ENCODE measurements at places on chromosomes 13 and 19.

GRCh38 chr13:44474122-44474910 lies 100.7 kb downstream of the SERP2 start:
- DNase-seq, result no peak

DNA sequence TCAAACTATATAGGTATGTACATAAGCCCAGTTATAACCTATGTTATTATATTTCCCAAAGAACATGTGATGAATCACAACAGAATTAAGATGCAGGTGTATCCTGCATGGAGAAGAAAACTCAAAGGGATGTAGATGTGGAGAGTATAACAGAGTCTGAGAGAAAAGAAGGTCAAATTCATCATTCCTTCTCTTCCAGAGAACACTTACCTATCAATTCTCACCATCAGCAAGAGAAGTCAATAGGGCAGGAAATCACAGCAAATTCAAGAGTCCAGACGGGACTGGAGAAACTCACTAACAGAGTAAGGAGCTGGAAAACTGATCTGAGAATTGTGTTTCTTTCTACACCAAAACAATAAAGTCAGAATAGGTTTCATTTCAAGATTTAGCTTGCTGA lies 28.4 kb downstream of the DIAPH3 start:
- no peak for DNase-seq

GRCh38 chr13:75329723-75330122 lies 152.2 kb downstream of the TBC1D4 start:
- no peak for DNase-seq

DNA sequence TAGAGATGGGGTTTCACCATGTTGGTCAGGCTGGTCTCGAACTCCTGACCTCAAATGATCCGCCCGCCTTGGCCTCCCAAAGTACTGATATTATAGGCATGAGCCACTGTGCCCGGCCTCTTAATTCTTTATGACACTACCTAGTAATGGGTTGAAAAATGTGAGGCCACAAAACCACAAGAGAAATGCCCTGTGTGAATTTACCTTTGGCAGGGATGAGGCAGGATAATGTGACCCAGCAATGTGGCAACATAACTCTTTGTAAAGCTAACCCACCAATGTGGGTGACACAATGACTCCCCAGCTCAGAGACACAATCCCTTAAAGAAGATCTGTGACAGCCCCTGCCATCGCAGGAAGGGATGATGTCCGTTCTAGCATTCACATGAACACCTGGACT lies 533.1 kb downstream of the KLF5 start:
- no peak for DNase-seq

GRCh38 chr13:19159181-19159580 lies 22.4 kb downstream of the TUBA3C start:
- DNase-seq, result no peak

DNA sequence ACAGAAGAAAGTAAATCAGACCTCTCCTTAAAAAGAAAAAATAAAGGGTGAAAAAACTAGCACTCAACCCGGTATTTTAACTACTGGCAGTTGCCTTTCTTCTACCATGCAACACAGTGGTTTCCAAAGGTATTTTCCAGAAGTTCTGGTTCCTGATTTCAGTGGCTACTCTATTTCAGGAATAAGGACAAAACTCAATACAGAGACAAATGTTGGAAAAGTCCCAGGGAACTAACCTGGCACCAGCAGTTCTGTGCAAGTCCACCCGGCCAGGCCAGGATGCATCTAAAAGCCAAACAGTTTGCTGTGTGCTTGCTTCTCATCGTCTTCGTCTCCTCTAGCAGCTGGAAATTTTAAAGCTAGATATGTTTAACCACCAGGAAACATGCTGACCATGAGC lies 52.5 kb downstream of the FOXO1 start:
- no peak for DNase-seq

- DNase-seq, result no peak
Observed at GRCh38 chr13:46389457-46390451, 2.7 kb upstream of the RUBCNL start.

DNA sequence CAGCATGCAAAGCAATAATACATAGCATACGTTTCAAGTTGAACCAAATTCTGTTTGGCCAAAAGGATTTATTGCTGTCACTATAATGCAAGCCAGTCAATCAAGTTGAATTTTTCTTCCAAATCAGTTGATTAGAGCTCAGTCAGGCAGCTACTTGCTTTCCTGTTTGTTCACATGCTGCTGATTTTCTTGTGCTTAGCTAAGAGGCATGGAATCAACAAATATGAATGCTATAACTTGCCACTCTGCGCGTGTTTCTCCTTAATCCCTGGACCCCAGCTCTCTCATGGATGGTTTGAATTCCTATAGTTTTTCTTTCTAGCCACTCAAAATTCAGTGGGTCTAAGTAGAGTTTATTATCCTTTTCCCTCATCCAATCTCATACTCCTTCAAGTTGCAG lies 311.3 kb downstream of the KLF5 start:
- no peak for DNase-seq

- DNase-seq, result no peak
Observed at GRCh38 chr19:43553656-43554055, 20.7 kb downstream of the ZNF575 start.

DNA sequence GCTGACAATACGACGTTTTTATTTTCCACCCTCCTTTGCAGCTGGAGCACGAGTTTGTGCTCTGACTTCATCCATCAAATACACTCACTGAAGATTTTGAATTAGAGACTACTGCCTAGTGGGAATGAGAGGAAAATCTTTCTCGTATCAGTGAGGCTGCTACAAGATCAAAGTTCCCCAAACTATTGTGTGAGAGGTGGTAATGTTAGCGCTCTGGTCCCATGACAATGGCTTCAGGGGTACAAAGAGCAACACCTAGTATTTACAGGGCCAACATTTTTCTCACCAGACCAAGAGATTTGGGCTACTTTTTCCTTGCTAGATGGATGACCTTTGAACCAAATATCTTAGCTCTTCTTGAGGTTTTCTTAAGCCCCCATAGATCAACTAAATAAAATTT lies 30.3 kb upstream of the PDX1 start:
- DNase-seq, result no peak

DNA sequence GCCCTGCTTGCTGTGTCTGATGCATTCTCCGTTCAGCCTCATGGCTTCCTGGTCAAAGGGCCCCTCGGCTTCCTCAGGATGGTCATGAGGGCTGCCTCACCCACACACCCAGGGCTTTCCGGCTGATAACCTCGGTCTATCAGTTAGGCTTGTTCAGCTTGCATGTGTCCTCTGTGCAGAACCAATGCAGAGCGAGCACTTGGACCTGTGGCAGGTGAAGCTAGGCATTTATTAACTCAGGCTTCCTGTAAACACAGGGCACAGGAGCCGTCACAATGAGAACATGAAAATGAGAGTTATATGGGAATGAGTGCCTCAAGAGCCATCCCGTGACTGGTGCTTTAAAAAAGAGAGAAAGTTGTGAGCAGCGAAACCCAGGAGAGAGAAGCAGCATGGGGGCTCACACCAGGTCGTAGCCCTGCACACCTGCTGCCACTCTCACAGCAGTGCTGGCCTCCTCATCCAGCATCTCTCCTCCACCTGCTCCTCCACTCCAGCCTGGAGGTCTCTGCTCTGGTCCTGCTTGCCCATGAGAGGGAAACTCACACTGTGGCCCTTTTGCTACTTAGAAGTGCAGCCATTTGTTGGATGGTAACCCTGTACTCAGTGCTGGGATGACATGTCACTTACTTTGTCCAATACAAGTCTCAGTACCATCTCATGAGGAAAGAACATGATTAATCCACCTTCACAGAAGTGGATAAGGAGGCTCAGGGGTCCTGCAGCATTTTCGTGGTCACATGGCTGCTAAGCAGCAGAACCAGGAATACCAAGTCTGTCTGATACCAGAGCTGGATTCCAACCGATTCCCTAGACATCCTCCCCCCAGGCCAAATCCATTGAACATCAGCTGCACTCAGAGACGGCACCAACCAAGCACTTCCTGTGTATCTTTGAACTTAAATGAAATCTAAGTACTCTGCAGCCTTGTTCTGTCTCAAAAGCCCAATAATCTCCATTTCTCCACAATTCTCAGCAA lies 50.5 kb upstream of the IRS2 start:
- no peak for DNase-seq

DNA sequence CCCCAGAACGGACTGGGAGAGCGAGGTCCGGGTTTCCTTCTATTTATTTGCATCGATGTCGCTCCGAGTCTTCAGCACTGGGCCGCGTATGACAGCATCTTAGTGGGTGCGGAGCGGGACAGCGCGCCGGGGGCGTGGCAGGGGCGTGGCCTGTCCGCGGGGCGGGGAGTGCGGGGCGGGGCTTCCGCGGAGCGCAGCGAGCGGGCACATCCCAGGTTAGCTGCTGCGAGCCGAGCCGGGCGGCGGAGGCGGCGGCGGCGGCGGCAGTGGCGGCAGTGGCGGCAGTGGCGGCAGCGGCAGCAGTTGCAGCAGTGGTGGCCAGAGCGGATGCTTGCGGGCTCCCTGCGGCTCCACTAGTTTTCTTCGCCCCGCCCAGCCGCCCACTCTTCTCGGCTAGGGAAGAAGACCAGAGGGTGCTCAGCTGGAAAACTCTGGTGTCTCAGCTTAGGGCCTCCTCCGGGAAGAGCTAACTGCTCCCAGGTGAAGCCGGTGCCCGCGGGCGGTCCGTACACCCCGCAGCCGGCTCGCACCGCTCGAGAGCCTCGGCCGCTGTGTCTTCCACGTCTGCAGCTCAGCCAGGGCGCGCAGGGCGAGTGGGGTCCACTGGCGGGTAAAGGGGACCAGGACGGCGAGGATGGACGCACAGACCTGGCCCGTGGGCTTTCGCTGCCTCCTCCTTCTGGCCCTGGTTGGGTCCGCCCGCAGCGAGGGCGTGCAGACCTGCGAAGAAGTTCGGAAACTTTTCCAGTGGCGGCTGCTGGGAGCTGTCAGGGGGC lies at the start of gene GPC5:
GPC5 (plus strand) TSS at position 209 of the 776 bp plus-strand sequence.
- peak; percentile 79 for DNase-seq

- DNase-seq, result no peak
Observed at GRCh38 chr13:60716313-60716712, 319.3 kb downstream of the TDRD3 start.

GRCh38 chr19:35742121-35742724 lies at the start of gene IGFLR1:
TSS of gene IGFLR1 (minus strand) at chr19:35742452. CDS start at chr19:35741180, 1,272 bp downstream.
- DNase-seq, result no peak

- no peak for DNase-seq
Observed at GRCh38 chr19:1566392-1567115, 1.6 kb downstream of the MEX3D start.

GRCh38 chr19:41351339-41352245 lies 2.1 kb downstream of the TGFB1 start:
- DNase-seq, result peak; percentile 67

GRCh38 chr13:53123536-53123935 lies 94.9 kb downstream of the OLFM4 start:
- DNase-seq, result no peak

- peak; percentile 37 for DNase-seq
Observed at GRCh38 chr19:4267101-4267900, 11.8 kb upstream of the SHD start.

DNA sequence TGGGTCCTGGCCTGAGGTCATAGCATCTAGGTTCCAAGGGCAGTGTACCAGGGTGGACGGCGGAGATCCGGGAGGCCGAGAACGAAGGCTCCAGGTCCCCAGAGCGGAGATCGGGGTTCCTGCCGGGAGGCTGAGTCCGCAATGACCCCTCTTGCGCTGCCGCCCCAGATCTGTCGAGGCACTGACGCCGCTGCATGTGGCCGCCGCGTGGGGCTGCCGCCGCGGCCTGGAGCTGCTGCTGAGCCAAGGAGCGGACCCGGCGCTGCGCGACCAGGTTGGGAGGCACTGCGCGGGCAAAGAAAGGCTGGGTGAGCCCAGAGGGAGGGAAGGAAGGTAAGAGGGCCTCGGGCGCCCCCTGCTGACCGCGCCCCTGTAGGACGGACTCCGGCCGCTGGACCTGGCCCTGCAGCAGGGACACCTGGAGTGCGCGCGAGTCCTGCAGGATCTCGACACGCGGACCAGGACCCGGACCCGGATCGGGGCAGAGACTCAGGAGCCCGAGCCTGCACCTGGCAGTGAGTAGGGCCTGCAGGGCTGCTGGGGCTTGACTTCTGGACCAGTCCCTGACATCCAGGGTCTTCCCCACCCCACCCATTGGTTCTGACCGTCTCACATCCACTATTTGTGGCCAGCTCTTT lies 906 bp downstream of the ANKLE1 start:
- DNase-seq, result peak; percentile 64

DNA sequence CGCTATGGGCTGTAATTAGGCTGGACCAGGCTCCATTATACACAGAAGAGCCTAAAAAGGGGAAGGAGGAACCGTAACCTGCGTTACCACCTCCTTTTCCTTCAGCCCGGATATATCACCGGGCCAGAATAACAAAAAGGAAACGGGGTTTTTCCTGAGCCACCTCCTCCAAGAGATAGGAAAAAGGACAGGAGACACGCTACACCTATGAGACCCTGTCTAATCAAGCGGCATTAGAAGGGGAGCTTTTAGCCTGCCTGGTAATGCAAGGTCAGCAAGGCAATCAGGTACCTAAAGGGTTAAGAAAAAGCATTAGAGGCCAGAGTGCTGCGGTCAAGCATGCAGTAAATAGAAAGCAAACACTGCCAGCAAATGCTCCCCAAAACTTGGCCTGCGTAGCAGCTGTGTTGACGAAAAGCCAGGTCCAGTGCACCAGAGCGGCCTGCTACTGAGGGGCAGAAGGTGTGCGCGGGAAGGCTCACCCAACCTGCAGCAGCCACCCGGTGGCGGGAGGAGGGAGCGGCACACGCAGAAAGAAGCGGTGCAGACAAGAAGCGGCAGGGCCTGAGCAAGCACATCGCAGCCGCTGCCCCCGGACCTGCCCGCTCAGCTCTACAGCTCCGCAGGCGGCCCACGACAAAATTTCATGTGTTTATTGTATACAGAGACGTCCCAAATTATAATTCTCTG lies 1466.1 kb downstream of the UQCRFS1 start:
- DNase-seq, result no peak

- no peak for DNase-seq
Observed at GRCh38 chr13:40330950-40331349, 335.5 kb downstream of the FOXO1 start.

- no peak for DNase-seq
Observed at GRCh38 chr13:44906230-44906629, 83.0 kb downstream of the NUFIP1 start.

- DNase-seq, result no peak
Observed at GRCh38 chr13:40255551-40255950, 410.9 kb downstream of the FOXO1 start.

GRCh38 chr13:30429235-30429634 lies 6.9 kb downstream of the UBE2L5 start:
- DNase-seq, result no peak

GRCh38 chr13:42259515-42259914 lies 12.4 kb upstream of the AKAP11 start:
- DNase-seq, result no peak

- DNase-seq, result no peak
Observed at GRCh38 chr19:342801-343421, 1.7 kb downstream of the MIER2 start.
